DMS53 (cell line): ENCODE measurements at places on chromosomes 12 and 14.

DNA sequence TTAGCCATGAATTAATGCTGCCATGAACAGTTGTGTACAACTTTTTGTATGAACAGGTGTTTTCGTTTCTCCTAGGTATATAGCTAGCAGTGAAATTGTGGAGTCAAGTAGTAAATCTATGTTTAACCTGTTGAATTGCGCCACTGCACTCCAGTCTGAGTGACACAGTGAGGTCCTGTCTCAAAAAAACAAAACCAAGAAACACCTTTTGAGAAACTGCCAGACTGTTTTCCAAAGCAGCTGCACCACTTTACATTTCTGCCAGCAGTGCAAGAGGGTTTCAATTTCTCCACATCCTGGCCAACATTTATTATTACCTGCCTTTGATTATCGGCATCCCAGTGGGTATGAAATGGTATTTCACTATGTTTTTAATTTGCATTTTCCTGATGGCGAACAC, 3.3 kb upstream of the PLEKHG3 start:
- DNase-seq: no peak

GRCh38 chr14:55562135-55562534, 17.9 kb upstream of the KTN1 start:
- DNase-seq: no peak

GRCh38 chr14:71523630-71524319, 408.5 kb upstream of the RGS6 start:
- no peak for DNase-seq

DNA sequence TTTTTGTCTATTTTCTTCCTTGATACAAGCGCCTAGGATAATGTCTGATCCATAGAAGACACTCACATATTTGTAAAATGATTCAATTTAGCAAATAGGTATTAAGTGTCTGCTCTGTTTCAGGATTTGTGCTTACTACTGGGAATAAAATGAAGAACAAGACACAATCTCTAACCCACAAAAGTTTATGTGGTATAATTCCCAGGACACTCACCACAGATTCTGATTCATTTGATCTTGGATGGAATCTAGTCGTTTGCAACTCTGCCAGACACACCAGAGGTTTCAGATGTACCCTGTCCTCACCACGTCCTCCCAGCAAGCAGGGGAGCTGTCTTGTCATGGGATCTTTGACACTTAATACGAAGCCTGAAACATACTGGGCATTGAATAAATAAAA, 208.3 kb downstream of the LRIG3 start:
- no peak for DNase-seq
